ENCODE measurements at places on chromosomes 5 and 9. TPM values are rescaled to one million over a fixed set of nuclear protein-coding genes. Genes with fewer than 3 reads are reported as not detected.

- H3K27ac ChIP-seq: no peak overlapping the region
- DNase-seq: peak; percentile 38
- H3K4me1 ChIP-seq: no peaks in the 10 kb centered on the region
Observed at GRCh38 chr5:8013948-8014710, 145.2 kb downstream of the MTRR start.

DNA sequence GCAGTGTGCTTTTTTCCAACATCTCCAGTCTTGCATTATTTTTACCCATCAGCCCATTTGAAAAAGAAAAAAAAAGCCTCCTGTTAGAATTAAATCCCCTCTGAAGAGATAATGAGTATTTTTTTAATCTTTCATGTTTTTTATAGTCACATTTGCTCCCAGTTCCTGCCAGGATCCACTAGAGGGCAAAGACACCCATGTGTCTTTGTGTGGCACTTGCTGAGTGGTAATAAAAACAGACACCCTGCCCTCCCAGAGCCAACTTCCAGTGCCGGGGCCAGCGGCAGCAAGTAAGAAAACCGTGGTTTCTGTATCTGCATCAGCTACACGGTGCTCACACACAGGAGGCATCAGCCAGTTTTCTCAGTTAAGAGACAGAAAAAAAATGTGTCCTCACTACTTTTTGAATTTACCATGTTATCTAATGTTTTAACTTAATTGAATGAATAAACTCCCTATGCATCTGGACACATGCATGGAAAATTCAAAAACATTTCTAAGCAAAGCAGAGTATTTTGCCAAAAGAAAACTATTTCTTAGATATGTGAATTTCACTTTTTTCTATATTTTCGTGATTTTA, 70.2 kb upstream of the PLEKHG4B start:
- H3K36me3 ChIP-seq: no peaks in the 10 kb centered on the region
- H3K27me3 ChIP-seq: peaks cover 23% of the 10 kb centered on the region
- no peak for DNase-seq
- no peak overlapping the region for H3K27ac ChIP-seq
- no peak overlapping the region for H3K4me3 ChIP-seq

- H3K4me1 ChIP-seq: no peaks in the 10 kb centered on the region
- H3K4me3 ChIP-seq: no peak overlapping the region
- H3K27me3 ChIP-seq: no peaks in the 10 kb centered on the region
- H3K27ac ChIP-seq: no peak overlapping the region
- peaks cover 69% of the 10 kb centered on the region for H3K36me3 ChIP-seq
Observed at GRCh38 chr5:33470544-33470943, 29.8 kb downstream of the TARS1 start.

The SLC6A7 gene
- not detected for total RNA-seq

The PDE4D gene
- 14.2 TPM for total RNA-seq
